Stimulated activated CD4-positive, alpha-beta T cell treated with anti-CD3 and anti-CD28 coated beads, TNF-alpha, amount 100 ng/mL, for 4 hours (primary cell): ENCODE measurements at places on chromosomes 5 and 9.

GRCh38 chr9:4922730-4923129 lies 62.3 kb upstream of the JAK2 start:
- DNase-seq, result no peak

DNA sequence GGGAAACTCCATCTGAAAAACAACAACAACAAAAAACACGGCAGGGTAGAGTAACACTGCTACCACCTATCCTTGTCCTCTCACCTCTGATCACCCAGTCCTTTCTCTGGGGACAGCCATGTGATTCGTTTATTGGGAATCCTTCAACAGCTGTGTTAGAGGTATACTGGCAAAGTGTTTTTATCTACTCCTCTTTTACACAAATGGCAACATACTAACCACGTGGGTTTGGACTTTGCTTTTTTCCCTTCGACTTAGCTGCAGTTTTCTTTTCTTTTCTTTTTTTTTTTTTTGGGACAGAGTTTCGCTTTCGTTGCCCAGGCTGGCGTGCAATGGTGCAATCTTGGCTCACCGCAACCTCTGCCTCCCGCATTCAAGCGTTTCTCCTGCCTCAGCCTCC lies 11.2 kb upstream of the SET start:
- no peak for DNase-seq

GRCh38 chr5:20248118-20248517 lies 260.1 kb upstream of the CDH18 start:
- no peak for DNase-seq

GRCh38 chr5:121628783-121629182 lies 222.9 kb upstream of the FTMT start:
- no peak for DNase-seq

DNA sequence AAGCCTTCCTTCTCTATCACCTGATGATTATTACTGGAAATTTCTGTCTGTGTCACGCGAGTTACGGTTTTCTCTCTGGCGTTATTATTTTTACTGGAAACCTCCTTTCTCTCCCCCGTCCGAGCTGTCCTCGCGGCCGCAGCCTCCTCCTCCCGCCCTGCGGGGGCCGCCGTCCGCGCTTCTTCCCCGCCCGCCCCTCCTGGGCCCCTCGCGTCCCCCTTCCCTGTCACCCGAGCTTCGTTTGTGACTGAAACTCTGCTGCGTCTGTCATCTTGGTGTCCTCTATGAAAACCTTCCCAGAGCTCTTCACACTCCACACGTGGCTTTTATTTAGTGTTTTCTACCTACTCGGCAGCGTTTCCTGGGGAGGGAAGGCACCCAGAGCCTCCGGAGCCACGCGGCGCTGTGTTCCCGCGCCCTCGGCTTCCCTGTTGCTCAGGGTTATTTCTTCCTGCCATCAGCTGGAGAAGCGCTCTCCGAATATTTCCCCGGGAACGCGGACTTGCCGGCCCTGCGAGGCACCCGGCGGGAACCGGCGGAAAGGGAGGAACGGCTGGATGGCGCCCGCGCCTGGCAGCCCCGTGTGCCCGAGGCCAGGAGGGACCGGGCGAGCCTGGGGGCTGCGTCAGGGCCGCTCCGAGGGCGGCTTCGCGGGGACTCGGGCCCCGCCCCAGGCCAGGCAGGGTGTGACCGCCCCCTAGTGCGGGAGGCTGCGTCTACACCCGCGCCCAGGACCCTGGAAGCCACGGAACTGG lies 33.9 kb downstream of the TRIP13 start:
- DNase-seq, result no peak

DNA sequence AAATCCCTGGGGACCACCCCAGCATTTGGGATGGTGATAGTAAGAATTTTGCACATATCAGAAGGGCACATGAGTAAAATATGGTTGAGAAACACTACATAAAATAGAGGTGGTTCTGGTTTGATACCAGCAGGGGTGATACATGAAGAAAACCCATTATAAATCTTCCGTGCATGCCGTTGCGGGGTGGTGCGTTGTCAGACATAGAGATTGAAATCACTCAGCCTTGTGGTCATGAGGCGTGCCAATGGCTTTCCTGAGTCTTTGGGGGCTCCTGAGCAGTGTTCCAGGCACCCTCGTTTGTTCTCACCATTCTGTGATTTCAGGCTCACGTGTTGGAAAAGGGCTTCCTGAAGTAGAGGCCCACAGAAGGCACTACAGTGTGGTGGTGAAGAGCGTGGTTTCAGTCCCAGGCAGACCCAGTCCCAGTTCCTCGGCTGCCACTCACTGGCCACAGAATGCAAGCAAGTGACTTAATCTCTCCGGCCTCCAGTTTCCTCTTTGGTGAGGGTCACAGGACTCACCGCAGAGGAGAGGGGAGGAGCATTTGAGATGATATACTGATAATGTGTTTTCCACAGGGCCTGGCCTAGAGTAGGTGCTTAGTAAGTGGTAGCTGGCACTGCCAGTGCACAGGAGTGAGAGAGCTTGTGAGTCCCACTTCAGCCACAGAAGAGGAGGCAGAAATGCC lies 20.5 kb upstream of the GLRX start:
- no peak for DNase-seq

DNA sequence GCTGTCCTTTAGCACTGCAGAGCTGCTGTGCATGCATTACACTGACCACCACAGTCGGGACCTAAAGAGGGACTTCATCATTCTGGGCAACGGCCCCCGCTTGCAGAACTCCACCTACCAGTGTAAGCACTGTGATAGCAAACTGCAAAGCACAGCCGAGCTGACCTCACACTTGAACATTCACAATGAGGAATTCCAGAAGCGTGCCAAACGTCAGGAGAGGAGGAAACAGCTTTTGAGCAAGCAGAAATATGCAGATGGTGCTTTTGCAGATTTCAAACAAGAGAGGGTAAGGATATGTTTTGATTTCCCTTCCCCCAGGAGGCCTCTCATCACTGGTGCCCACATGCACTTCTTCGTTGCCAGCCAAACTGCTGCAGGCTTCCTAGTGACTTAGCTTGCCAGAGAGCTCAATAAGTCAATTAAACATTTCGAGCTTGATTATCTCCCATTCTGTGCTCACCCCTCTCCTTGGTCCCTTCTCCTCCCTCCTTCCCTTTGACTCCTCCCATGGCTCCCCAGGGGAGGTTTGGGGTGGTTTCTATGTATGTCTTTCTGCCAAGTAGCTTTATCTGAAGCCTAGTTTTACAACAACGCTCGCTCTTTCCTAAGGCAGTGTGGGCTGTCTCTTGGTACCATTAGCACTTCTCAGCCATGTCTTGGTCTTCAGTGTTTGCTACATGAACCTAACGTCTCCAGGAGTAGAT lies 66.7 kb downstream of the ZNF462 start:
- no peak for DNase-seq

DNA sequence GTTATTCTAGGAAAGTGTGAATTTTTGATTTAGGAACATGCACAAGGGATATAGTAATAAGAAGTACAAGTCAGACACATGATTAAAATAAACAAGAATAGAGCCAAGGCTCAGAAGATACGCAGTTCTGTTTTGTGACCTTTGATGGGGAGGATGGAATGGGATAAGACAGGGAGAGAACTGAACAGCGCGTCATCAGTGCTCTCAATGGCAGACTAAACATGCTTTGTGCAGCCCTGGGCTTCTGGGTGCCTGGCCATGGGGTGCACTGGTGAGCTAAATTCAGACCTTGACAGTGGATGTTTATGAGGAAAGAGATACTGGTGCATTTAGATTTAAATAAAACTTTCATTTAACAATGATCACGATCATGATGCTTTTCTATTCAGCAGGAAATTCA lies 309.7 kb downstream of the ARHGEF28 start:
- no peak for DNase-seq

- DNase-seq, result no peak
Measured at GRCh38 chr9:106751681-106752080, 111.3 kb upstream of the ZNF462 start.

- no peak for DNase-seq
Measured at GRCh38 chr9:126809068-126809467, 4.2 kb downstream of the ZBTB43 start.

DNA sequence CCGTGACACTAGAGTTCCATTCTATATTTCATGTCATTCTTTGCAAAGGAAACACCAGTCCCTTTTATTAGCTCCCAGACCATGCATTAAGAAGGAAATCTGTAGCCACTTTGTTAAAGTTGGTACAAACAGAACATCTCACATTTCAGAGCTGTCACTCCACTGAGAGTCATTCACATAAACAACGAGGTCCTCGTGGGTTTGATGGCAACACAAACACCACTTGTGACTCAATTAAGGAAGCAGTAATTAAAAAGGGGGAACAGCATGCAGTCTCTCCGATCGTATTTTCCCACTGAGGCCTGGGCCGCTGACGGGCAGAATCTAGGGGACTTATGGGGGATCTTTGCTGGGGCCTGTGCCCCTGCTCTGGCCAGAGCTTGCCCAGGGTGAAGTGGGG lies 94.2 kb upstream of the ZNF618 start:
- DNase-seq, result no peak

DNA sequence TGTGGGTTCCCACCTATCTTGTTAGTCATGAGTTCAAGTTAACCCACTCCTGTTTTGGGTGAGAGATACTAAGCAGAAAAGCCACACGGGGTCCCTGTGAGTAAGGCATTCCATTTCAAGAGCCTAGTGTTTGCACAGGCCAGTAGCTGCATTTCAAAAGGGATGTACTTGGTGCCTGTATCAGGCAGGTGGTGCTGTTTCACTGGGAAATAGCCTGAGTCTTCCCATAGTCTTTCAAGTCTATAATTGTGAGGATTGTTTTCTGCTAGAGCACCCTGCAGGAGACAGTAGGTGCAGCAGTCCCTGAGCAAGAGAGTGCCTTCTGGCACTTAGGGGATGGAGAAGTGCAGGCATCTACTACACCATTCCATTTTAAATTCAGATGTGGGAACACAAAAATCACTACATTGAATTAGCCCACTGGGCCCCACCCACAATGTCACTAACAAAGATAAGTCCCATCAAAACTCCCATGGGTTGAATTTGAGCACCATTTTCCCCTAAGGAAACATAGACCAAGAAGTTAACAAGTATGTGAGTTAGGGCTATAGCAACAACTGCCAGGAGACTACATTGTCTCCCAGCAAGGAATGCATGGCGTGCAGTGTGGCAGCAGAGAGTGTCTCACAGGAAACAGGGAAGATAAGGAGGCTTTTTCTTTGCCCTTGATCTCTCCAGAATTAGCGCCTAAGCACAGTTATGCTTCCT lies 263.2 kb downstream of the COX7C start:
- DNase-seq, result no peak

DNA sequence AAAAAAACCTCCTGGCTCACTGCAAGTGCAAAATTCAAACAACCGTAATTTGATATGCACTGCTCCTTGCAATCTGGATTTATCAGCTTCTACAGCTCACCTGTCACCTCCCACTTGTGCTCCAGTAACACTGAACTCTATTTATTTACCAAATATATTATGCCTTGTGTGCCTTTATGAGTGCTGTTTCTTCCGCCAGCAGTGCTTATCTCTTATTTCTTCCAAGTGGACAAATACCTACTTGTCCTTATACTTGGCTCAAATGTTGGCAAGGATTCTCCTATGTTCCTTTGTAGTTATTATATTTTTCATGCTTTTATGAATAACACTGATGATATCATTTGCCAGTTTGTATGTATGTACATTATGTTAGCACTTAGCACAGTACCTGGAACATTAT lies 145.7 kb upstream of the ARRDC3 start:
- no peak for DNase-seq

DNA sequence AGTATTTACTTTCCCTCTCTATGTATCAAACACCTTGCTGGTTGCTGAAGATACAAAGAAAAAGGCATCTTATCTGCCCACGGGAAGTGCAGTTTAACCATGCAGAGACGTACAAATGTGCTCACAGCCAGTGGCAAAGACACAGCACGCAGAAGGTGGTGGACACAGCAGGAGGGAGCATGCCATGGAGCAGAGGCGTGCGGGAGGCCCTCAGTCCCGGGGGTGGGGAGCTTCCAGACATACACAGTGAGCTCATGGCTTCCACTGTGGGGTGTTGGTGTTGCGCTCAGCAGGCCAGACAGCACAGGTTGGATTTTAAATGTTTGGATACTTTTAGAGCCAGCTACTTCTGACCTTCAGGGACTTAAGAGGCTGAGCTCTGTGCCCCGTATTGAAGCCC lies 8.8 kb upstream of the BARX1 start:
- DNase-seq, result no peak

DNA sequence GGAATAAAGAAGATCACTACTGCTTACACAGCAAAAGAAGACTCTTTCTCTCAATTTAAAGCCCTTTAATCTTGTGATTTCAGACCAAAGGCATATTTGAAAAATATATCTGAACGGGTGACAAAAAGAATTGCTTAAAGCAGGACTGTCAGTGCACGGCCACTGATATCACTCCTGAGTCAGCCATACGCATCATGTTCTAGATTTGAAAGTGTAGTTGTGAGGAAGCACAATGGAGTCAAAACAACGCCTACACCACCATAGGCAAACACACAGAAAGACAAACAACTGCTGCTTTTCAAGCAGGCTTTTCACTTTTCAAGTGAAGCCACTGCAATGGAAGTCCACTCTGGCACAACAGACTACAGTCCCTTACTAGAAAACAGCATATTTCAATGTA lies 141.7 kb downstream of the AUH start:
- no peak for DNase-seq

- no peak for DNase-seq
Measured at GRCh38 chr9:82797534-82797933, 265.4 kb downstream of the RASEF start.

GRCh38 chr9:81789721-81790120 lies 100.4 kb upstream of the TLE1 start:
- DNase-seq, result no peak

DNA sequence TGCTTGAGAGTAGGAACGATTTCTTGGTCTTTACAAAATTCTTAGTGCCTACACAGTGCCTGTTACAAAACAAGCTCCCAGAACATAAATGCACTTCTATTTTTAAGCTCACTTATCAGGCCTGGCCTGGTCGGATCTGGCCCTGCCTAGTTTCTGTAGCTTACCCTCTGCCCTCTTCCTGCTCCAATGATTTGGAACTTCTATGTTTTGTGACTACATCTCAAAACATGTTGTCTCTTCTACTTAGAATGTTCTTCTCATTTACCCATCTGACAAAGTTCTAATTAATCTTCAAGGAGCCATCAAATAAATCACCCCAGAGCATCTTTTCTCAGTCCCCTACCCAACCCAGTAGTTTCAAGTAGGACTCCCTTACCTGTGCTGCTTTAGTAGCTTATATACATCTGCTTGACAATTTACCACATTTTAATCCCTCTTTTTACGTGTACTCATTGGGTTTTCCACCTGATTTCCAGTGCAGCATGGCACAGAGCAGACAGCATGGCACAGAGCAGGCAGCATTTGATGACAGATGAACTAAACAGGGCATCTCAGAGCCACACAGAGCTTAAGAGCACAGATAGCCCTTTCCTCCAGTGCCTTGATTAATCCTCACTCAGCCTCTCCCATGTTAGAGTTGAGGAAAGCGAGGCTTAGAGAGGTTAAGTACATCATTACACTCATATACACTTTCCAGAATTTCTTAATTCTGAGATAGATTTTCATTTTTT lies 171.9 kb downstream of the MAPKAP1 start:
- no peak for DNase-seq

GRCh38 chr5:61768692-61769281 lies 436.7 kb downstream of the ZSWIM6 start:
- DNase-seq, result no peak

- DNase-seq, result no peak
Measured at GRCh38 chr9:12538842-12539579, 154.2 kb upstream of the TYRP1 start.

GRCh38 chr5:133809801-133810200 lies 158.6 kb downstream of the C5orf15 start:
- DNase-seq, result no peak
